ENCODE measurements at places on chromosomes 4 and X. TPM values are rescaled to one million over a fixed set of nuclear protein-coding genes. Genes with fewer than 3 reads are reported as not detected.

Gene DCK
- total RNA-seq: 15.3 TPM

Gene MAGEA8
- total RNA-seq: not detected

Gene COL4A6
- total RNA-seq: 8.1 TPM

Gene BTK
- not detected for total RNA-seq

Gene BEND2
- total RNA-seq: not detected

Gene GPRASP2
- 14.5 TPM for total RNA-seq

Gene BLTP1
- total RNA-seq: 41.1 TPM

Gene P2RY4
- total RNA-seq: not detected

Gene KDR
- total RNA-seq: 496 TPM

Gene DYNLT3
- total RNA-seq: 29.0 TPM

- no peak for DNase-seq
These were observed 155.8 kb downstream of the SH2D1A start for GRCh38 chrX:124502166-124502565.

DNA sequence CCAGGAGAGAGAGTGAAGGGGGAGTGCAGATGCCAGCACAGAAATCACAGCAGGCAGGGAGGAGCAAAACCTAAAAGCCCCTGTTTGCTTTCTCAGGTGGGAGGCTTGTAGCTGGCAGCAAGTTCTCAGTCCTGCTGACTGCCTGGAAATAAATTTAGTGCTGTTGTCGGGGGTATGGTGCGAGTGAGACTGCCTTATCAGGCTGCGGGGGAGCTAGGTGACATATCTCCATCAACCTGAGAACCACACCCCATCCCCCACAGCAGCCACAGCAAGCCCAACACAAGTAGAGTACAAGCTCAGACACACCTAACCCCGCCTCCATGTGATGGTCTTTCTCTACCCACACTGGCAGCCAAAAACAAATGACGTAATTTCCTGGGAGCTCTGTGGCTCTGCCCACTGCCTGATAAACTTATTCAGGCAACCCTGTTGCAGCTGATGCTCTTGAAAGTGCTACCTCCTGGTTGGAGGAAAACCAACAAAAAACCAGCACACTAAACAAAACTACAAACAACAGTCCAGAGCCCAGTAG is 953.4 kb upstream of the NDST4 start:
- no peak for DNase-seq

- DNase-seq: no peak
These were observed 218.7 kb upstream of the S100G start for GRCh38 chrX:16431266-16431665.

DNA sequence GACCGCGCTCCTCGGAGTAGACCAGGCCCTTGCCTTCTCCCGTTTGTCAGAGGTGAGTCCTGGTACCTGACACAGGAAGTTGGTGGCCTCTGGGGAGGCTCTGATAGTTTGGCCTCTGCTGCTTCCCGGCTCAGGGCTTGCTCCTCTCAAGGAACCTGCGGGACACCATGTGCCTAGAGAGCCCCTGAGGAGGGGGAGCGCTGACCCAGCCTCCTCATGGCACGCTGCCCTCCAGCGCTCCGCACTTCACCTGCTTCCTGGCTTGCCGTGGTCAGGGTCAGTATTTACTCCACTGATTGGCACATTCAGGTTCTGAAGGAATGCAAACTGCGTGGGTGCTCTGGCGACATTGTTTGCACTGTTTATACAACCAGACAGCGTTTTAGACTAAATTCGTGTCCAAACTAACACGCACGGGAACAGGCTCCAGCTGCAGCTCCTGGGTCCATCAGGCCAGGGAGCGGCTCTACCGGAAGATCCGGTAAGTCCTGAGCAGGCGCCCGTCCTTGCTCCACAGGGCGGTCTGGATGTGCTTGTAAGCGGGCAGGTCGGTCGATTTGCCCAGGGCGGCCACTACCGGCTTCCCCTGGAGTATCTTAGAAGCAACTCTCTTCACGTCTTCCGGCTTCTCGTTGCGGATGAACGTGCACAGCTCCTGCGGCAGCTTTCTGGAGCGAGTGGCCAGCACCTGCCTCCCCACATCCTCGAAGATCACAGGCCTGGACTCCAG is 121.6 kb upstream of the GRID2 start:
- no peak for DNase-seq

DNA sequence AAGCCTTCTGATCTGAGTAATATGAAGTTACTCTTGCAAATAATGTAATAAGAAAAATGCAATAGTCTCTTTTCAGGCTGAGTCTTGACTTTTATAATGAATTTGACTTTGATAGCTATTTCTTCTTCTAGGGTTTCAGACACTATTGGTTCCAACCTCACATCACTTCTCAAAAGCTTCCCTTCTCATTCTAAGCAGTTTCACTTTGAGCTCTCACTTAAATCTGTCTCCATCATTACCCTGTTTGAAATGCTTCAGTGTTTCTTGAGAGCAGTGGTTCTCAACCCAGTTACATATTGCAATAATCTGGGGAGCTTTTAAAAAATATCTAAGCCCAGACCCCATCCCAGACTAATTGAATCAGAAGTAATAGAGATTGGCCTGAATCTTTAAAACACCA is 40.5 kb upstream of the BMP2K start:
- DNase-seq: no peak

- peak; percentile 36 for DNase-seq
These were observed 170.7 kb upstream of the ZCCHC13 start for GRCh38 chrX:74133156-74133796.

GRCh38 chrX:134737061-134737460 is 78.8 kb upstream of the PLAC1 start:
- DNase-seq: no peak

DNA sequence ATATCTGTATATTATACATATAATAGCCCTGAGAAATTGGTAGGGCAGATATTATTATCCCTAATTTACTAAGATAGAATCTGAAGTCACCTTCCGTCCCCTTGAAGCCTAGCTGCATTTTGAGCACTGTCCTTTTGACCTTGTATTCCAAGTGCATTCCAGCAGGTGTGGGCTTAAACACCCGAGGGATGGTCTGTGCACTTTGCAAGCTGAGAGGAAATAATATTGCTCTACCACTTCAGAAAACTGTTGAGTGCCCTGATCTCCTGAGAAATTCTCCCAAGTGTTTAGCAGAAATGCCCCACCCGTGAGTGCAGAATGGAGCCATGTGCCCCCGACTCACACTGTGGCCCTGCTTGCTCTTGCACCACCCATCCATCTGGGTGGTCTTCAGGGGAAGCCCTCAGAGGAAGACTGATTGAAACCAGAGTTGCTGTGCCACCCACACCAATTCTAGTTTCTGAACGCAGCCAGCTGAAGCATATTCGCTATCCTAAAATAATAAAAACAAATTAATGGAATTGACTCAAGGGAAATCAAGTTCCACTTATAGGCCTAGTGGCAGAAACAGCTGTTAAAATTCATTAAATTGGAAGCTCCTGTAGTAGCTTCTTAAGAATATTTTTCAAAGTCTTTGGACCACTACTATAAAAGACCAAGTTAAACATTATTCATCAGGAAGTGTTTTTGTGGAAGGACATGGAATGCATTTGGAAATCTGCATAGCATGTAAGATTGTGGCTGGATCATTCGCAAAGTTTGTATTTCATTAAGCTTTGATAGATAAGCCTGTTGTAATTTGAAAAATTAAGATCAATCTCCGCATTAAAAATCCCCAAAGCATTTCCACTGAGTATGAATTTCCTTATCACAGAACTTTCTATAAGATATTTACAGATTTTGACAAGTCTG is 41.3 kb upstream of the PRKG2 start:
- no peak for DNase-seq

- DNase-seq: no peak
These were observed 116.2 kb downstream of the SMIM20 start for GRCh38 chr4:26030260-26030667.

- DNase-seq: no peak
These were observed 178.6 kb upstream of the DIPK2B start for GRCh38 chrX:45379236-45379635.

DNA sequence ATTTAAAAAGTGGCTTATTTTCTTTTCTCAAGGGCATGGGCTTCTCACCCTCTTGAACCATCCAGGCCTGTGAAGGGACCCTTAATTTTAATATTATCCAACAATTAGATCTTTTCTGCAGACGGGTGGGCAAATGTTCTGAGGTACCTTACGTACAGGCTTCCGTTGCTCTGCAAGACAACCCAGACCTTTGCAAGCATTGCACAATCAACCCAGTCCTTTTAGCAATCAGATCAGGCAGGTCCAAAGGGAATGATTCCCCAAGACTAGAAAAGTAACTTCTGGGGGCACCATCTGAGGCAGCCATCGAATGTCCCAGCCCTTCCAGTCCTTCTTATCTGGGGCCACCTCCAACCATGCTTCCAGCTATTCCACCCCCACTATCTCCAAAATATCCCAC is 67.3 kb upstream of the TACR3 start:
- DNase-seq: no peak

DNA sequence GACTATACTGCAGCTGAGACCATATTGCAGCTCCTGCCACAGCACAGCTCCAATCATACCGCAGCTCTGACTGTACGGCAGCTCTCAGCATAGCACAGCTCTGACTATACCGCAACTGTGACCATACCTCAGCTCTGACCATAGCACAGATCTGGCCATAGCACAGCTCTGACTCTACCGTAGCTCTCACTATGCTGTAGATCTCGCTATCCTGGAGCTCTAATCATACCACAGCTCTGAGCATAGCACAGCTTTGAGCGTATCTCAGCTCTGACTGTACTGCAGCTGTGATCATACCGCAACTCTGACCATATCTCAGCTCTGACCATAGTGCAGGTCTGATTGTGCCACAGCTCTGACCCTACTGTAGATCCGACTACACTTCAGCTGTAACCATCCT is 139.2 kb downstream of the ASMT start:
- no peak for DNase-seq

GRCh38 chr4:25427871-25428270 is 50.8 kb downstream of the ANAPC4 start:
- no peak for DNase-seq

GRCh38 chr4:101252721-101253120 is 94.6 kb downstream of the PPP3CA start:
- no peak for DNase-seq

DNA sequence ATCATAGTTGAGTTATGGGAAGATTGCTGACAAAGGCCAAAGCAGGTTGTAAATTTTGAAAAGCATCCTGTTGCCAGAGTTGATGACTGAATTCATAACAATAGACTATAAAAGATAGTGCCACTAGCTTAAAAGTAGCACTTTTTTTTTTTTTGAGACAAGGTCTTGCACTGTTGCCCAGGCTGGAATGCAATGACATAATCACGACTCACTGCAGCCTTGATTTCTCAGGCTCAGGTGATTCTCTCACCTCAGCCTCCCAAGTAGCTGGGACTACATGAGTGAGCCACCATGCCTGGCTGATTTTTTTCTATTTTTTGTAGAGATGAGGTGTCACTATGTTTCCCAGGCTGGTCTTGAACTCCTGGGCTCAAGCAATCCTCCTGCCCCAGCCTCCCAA is 122.7 kb downstream of the SPOCK3 start:
- DNase-seq: no peak

- no peak for DNase-seq
These were observed 62.0 kb downstream of the APOOL start for GRCh38 chrX:85065512-85066198.

GRCh38 chrX:15451913-15452312 is 41.2 kb downstream of the PIR start:
- DNase-seq: no peak

GRCh38 chrX:45747905-45748304 is 547.2 kb upstream of the DIPK2B start:
- no peak for DNase-seq

GRCh38 chr4:177118596-177118995 is 191.1 kb upstream of the NEIL3 start:
- no peak for DNase-seq

DNA sequence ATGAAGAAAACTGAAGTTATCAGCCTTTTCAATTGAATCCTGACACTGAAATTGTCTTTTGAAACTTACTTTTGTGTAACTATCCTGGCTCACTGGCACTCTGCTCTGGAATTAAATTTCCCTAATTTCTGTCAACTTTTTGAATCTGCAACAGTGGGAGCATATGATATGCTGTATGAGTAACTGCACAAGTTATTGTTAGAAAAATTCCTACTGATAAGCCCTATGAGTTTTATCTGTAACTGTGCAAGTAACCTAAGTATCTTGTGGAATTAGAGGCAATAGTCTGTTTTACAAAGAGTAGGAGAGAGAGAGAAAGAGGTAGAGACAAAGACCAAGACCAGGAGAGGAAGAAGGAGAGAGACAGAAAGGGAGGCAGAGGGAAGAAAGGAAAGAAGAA is 9.2 kb upstream of the HPGD start:
- DNase-seq: no peak

DNA sequence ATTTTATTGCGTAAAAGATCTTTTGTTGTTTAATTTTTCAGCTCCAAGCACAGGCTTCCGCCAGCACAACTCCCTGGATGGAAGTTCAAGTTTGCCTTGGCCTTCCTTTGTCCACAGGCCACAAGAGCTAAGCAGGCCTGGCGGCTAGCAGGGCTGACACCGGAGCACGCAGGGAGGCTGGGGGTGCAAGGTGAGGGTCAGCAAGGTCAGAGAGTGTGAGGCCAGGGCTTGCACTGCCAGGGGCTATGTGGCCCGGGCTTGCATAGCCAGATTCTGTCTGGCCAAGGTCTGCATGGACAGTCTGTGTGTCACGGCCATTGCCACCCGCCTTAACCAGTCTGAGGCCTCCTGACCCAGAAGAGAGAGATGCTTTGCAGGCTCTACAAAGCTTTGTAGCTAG is 123.9 kb downstream of the BCOR start:
- DNase-seq: no peak

DNA sequence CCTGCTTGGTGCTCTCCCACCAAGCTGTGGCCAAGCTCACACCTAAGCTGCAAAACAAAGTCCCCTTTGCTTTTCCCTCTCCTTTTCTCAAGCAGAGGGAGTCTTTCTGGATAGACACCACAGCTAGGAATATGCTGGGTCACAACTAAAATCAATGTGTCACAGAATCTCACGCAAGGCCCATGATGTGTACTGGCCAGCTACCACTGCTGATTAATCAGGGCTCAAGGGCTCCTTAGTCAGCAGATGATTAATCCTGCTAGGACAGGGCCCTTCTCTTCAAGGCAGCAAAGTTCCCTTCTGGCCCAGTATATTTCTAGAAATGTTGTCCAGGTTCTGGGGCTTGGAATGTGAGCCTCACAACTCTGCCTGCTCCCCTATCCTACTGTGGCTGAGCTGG is 32.0 kb upstream of the TENT5D start:
- DNase-seq: no peak

GRCh38 chr4:90624781-90625180 is 497.6 kb downstream of the CCSER1 start:
- DNase-seq: no peak
